ENCODE measurements at places on chromosomes 7 and 10.

GRCh38 chr7:48042636-48043035 lies 7.3 kb downstream of the C7orf57 start:
- no peak for DNase-seq

DNA sequence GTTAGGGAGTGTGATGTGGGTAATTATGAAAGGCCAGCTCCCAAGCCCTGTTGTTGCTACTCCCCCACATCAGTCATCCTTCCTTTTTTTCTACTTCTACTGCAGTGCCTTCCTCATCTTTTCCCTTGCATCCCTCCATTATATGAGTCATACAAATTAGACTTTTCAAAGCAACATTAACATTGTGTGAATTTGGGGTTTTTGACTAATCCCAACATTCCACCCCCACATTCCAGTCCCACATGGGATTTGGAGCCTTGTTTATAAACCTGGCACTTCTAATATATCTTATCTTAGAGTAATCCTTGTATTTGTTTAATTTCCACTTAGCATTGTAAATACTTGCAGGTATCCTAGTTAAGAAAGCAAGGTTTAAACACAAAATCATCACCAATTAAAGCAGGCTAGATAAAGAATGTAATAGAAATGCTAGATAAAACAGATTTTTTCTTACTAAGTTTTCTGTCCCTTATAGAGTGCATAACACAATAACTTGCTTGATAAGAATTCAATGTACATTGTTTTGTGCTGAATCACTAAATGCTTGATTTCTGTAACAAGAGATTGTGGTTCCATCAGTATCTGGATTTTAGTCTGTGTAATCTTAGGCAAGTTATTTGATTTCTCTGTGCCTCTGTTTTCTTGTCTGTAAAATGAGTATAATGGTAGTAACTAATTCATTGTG lies 165.8 kb downstream of the CFTR start:
- no peak for DNase-seq

GRCh38 chr10:79938728-79939406 lies 10.0 kb downstream of the SFTPD start:
- DNase-seq, result peak; percentile 75

DNA sequence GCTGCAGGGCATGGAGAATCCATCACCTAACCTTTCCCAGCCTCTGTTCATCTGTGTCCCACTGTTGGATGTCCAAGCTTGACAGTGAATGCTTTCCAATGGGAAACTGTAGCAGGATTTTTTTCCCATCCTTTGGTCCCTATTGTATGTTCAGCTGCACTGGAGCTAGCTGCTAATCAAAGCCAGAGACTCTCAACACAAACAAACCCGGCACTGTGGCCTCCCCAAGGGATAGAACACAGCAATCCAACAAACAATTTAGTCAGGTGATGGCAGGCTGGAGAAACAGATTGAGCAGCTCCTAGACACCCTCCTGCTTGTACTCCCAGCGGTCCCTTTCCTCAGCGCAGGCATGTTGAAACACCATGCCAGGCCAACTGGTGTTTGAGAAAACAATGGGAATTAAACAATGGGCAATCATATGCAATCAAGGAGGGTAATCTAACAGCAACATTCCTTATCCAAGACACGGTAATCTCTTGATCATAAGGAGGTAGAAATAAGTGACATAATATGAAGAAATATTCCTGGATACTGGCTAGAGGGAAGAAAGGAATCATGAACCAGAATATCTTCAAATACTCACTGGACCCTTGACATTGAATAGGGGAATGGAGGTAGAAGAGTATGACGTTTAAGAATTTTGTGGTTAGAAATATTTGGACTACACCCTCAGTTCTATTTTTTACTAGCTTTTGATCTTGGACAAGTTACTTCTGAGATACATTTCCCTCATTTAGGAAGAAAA lies 15.0 kb downstream of the PTN start:
- peak; percentile 25 for DNase-seq

- DNase-seq, result no peak
Measured at GRCh38 chr7:118076564-118076963, 107.4 kb upstream of the LSM8 start.

GRCh38 chr10:127986531-127987466 lies 79.9 kb downstream of the PTPRE start:
- DNase-seq, result no peak

GRCh38 chr10:12350167-12350872 lies 973 bp downstream of the CAMK1D start:
- peak; percentile 42 for DNase-seq

- DNase-seq, result no peak
Measured at GRCh38 chr7:90518630-90519029, 49.2 kb downstream of the PTTG1IP2 start.

DNA sequence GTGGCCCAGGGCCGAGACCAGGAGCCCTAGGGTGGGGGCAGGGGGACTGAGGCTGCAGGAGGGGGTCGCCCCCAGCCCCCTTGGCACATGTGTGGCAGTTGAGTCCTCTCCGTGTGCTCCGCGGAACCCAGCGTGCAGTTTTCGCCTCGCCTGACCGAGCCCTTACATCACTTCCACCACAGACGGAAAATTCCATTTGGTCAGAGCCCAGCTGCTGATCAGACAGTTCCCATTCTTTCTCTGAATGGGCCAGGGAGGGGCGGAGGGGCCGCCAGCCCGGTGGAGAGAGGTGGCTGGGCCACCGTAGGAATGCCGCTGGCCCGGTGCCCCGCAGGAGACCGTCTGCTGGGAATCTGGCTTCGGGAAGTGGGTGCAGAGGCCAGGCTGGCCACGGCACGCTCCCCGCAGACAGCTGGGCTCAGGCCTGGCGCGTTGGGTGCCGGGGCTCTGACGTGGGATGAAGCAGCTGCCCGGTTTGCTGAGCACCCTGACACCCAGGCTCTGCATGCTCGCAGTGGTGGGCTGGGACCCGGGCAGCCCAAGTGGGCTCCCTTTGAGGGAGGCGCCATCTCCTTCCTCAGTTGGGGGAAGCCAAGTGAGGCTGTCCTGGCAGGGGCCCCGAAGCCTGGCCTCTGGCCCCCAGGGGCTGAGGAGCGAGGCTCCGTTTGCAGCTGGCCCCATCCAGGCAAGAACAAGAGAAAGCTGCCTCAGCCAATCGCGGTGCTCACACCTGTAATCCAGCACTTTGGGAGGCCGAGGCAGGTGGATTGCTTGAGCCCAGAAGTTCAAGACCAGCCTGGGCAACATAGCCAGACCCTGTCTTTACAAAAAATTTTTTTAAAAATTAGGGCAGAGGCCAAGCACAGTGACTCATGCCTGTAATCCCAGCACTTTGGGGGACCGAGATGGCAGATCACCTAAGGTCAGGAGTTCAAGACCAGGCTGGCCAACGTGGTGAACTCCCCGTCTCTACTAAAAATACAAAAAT lies 9.9 kb downstream of the TTYH3 start:
- DNase-seq, result no peak

GRCh38 chr7:51446785-51447184 lies 130.2 kb upstream of the COBL start:
- no peak for DNase-seq

DNA sequence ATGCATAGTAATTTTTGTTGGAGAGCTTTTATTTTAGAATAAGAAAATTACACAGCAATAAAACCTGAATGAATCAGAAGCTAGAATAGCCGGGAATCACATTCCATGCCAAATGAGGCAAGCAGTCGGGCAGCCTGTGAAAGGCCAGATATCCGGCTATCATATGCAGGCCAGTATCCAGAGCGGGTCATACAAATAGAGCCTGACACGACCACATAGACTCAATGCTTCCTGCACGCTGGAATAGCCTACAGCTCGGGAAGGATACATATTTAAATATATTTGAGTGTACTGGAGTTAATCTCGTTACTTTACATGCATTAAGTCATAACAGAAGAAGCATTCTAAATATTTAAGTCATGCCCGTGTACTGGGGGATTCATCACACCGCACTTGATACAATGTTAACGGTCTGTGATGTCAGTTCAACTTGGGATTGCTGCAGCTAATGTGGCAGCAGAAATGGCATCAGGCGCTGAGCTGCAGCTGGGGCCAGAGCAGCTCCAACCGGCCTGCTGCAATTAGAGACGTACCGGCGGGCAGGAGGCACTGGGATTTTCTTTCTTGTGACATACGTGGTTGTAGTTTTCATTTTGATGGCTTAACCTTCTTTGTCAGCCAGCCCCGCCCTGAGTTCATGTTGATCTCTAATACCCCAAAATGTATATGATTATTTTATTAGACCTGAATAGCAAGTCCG lies 112.0 kb downstream of the EBF3 start:
- no peak for DNase-seq
